Head of caudate nucleus (tissue), 42 donors: ENCODE measurements at places on chromosomes 5 and 9.

GRCh38 chr5:33105521-33105941 lies 335.2 kb upstream of the TARS1 start:
- DNase-seq = no peak

GRCh38 chr9:137195525-137196220 lies 4.9 kb downstream of the TPRN start:
- no peak for DNase-seq

GRCh38 chr5:83277154-83277553 lies 194.4 kb upstream of the VCAN start:
- DNase-seq = no peak

DNA sequence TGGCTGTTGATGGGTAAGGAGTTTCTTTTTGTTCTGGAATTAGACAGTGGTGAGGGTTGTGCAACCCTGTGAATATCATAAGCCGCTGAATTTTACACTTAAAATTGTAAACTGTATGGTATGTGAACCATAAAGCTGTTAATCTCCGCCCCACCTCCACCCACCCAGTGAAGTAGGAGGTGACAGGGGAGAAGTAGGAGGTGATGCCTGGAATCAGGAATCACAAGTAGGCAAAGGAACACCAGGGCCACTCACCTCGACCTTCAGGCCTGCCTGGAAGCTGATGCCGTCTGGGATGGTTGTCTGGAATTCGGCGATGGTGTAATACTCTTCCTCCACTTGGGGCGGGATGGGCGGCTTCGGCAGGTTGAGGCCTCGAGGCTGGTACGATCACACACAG lies 62.3 kb upstream of the UBTD2 start:
- DNase-seq = no peak

- no peak for DNase-seq
These were observed 132.4 kb upstream of the OTULINL start for GRCh38 chr5:14449052-14449661.

DNA sequence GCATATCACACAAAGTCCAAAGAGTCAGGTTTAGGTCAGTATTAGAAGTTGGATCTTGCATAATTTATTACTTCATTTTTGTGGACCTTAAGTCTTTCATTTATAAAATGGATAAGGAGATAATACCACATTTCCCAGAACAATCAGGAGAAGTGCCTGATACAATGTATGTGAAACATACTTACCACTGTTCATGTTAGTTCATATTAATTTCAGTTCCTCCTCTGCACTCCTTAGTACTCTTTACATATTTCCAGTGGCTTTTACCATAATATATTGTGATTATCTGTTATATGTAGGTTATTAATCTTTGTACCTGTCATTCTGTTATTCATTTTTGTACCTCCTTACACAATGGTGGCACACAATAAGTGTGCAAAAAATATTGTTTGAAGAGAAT lies 214.4 kb downstream of the ARL15 start:
- no peak for DNase-seq

DNA sequence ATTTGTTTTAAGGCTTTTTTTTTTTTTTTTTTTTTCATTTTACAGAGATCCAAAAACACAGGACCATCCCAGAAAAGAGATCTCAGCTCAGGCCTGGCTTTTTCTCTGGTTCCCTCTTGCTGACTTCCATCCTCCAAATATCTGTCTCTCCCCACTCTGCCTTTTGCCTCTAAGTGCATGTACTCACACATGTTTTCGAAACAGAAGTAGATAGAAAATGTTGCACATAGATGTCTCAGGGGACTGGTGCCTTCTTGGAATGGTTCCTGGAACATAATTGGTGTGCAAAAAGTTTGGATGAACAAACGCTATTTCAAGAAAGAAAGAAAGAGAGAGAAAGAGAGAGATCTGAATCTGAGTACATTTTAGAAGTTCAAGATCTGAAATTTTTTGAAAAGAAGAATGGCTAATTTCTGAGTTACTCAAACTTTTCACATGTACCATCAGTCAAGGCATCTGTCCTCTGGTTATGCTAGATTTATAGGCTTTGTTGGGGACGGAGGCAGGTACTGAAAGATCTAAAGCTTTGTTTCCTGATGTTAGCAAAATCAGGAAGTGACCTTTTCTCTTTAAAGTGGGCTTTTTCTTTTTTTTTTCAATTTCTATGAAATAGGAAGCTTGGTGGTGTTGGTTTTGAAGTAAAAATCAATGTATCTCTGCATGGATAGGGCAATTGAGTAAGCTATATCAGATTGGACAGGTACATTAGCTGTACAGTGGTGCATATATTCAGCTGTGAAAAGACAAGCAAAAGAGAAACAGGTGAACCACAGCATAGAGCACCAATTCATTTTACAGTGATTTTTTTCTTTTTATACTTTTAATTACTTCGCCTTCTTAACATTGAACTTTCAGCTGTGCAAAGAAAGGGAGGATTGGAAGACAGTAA lies 8.5 kb upstream of the TNFSF8 start:
- no peak for DNase-seq

- no peak for DNase-seq
These were observed 21.7 kb downstream of the FER start for GRCh38 chr5:108769352-108769751.

DNA sequence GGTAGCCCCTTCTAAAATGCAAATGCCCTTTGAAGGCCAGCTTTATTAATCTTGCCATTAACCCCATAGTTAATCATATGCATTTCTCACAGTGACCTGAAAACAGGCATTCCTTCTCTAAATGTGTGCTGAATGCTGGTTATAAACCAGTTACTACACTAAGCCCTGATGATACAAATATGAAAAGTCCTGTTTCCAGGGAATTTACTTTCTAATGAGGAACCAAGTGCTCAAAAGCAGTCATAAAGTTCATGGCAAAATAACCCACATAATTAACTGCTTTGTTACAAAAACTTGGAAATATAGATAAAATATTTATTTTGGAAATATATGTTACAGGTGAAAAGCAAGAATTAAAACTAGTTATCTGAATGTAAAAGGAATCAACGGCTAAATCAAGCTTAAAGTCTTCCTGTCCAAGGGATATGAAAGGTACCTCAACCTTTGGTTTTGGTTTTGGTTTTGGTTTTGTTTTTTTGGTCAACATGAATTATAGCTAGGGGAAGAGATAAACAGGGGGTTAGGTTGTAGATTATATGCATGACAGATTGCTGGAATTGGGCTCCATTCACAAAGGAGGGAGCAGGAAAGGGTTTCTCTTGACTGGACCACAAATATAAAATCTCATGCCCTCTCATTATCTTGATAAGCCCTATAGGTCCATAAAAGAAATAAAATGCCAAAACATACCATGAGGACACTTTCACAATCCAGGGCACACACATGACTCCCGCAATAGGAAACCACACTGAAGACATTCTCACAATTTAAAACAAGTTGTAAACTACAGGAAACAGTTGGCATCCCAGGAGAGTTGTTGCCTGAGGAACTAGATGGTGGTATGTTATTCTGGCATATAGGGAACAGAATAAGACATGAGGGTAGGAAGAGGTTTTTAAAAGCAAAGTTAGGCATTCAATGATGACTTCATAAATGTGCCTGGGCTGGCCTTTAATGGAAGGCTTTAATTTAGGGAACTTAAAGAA lies 46.7 kb upstream of the MACIR start:
- no peak for DNase-seq

GRCh38 chr5:89015409-89015808 lies 132.4 kb upstream of the MEF2C start:
- DNase-seq = no peak

GRCh38 chr5:39440192-39440957 lies 15.6 kb upstream of the DAB2 start:
- no peak for DNase-seq

DNA sequence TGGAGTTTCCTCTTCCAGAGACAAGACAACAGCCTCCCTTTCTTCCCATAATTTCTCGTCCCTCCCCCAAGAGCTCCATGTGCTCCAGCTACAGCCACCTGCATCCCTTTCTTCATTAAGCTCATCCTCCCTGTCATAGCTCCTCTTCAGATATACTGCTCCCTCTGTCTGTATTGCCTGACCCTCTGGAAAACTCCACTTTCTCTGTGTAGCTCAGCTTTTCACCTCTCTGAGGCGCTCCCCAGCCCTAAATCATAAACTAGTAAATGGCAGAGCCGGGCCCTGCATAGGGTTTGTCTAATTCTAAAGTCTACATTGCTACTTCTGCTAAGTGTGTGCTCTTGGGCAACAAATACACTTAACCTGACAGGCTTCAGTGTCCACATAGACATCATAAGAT lies 8.8 kb upstream of the PLIN2 start:
- DNase-seq = no peak

- DNase-seq = peak; percentile 80
These were observed 502 bp upstream of the CERCAM start for GRCh38 chr9:128420060-128420650.

- DNase-seq = no peak
These were observed 193.1 kb downstream of the DAB2IP start for GRCh38 chr9:121844562-121844961.

GRCh38 chr5:132268769-132269551 lies 11.5 kb downstream of the PDLIM4 start:
- no peak for DNase-seq

DNA sequence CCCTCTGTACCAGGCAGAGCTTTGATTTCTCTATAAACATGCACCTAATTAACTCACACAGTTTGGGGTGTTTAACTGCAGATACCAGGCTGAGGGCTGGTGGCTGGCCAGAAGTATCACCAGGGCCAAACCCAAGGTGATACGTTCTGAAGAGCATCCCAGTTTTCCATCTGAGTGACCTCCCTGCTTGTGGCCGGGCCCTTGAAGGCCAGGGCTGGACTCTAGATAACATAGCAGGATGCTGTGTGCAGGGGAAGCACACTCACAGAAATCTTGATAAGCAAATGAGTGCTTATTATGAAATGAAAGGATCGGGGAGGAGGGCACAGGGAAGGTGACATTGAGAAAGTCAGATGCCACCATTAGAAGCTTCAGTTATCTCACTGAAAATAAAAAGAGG lies 582.4 kb downstream of the BRINP1 start:
- DNase-seq = no peak

- no peak for DNase-seq
These were observed 196.6 kb downstream of the GNA14 start for GRCh38 chr9:77451507-77451906.

DNA sequence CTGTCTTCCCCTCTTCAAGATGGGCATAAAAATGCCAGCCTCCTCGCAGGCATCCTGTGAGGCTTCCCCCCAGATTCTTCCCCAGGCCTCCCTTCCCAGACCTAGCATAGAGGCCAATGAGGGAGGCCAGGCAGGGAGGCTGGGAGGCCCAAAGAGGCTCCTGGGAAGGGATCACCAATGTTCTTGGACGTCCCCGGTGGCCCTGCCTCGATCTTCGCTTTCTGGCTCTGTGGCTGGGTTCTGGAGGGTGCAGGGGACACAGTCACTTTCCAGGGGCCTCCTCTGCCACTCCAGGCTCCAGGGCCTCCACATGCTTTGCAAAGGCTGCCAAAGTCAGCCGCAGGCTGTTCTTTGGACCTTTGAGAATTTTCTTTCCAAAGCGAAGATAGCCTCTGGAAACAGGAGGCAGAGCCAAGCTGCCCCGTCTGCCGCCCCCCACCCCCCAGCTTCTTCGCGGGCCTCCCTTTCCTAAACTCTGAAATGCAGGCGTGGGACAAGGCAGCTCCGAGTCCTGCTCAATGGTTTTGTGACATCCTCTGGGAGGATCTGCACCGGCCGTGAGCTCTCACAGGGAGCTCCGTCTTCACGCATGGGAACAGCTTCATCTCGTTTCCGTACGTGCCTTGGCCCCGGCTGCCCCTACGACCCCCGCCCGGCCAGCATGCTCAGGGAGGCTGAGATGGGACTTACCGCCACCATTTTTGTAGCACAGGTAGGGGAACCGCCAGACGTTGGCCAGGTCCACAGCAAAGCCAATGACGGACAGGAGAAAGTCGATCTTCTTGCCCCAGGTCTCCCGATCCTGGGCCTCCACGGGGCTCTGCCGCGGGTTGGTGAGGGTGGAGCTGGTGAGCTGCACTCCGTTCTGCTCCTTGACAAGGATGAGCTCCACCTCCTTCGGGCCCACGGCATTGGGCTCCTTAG lies 2.8 kb downstream of the SLC6A3 start:
- no peak for DNase-seq

- DNase-seq = no peak
These were observed 202.9 kb upstream of the IL12B start for GRCh38 chr5:159533197-159533596.

GRCh38 chr5:73391441-73391881 lies 57.1 kb downstream of the FOXD1 start:
- no peak for DNase-seq

GRCh38 chr5:96816411-96816939 lies 8.7 kb upstream of the ERAP1 start:
- no peak for DNase-seq

GRCh38 chr9:108150736-108151586 lies 661.4 kb upstream of the KLF4 start:
- DNase-seq = no peak
